ENCODE measurements at places on chromosomes 3 and 15. TPM values are rescaled to one million over a fixed set of nuclear protein-coding genes. Genes with fewer than 3 reads are reported as not detected.

The LMAN1L gene
- polyA plus RNA-seq, result not detected

The PIAS1 gene
- polyA plus RNA-seq, result 28.6 TPM

The GXYLT2 gene
- polyA plus RNA-seq, result 35.1 TPM

The CKMT1A gene
- polyA plus RNA-seq, result not detected

The CASR gene
- polyA plus RNA-seq, result not detected

The C3orf80 gene
- polyA plus RNA-seq, result 0.33 TPM

The RTP4 gene
- 0.27 TPM for polyA plus RNA-seq

The CD200R1L gene
- polyA plus RNA-seq, result not detected

The TMIE gene
- 1.2 TPM for polyA plus RNA-seq

The SERINC4 gene
- 0.33 TPM for polyA plus RNA-seq

The GPR87 gene
- not detected for polyA plus RNA-seq

The STAC gene
- 24.9 TPM for polyA plus RNA-seq

The KCNH8 gene
- 0.08 TPM for polyA plus RNA-seq

The SLCO2A1 gene
- polyA plus RNA-seq, result 1.2 TPM

The OXTR gene
- 3.8 TPM for polyA plus RNA-seq

The GPR62 gene
- polyA plus RNA-seq, result 0.29 TPM

The LSM3 gene
- polyA plus RNA-seq, result 12.0 TPM

The SPINT1 gene
- polyA plus RNA-seq, result 0.32 TPM

The FYCO1 gene
- polyA plus RNA-seq, result 29.9 TPM

The RTP1 gene
- 0.21 TPM for polyA plus RNA-seq

The SLC51B gene
- polyA plus RNA-seq, result 1.6 TPM

The CDCP1 gene
- 0.15 TPM for polyA plus RNA-seq

The GPR149 gene
- 0.18 TPM for polyA plus RNA-seq

The CXCR6 gene
- 0.66 TPM for polyA plus RNA-seq

The LYZL4 gene
- not detected for polyA plus RNA-seq

The DUOXA2 gene
- polyA plus RNA-seq, result not detected

The CHRNA3 gene
- 0.30 TPM for polyA plus RNA-seq

The USP50 gene
- 0.63 TPM for polyA plus RNA-seq

The IL17RB gene
- polyA plus RNA-seq, result 4.6 TPM

The RPLP1 gene
- polyA plus RNA-seq, result 4,870 TPM

The SEC22C gene
- 25.4 TPM for polyA plus RNA-seq

The ECE2 gene
- 0.16 TPM for polyA plus RNA-seq

The C3orf20 gene
- 0.19 TPM for polyA plus RNA-seq

The TRH gene
- 0.50 TPM for polyA plus RNA-seq

The CHAC1 gene
- polyA plus RNA-seq, result 5.6 TPM

The MORC1 gene
- polyA plus RNA-seq, result not detected

The EFHB gene
- polyA plus RNA-seq, result 2.5 TPM

The CCDC14 gene
- 51.8 TPM for polyA plus RNA-seq

Data from muscle of back (tissue), 13 donors.